Naive thymus-derived CD4-positive, alpha-beta T cell (primary cell): ENCODE measurements at places on chromosomes 4 and X.

GRCh38 chr4:19151684-19152083 lies 1100.0 kb upstream of the SLIT2 start:
- DNase-seq, result no peak

DNA sequence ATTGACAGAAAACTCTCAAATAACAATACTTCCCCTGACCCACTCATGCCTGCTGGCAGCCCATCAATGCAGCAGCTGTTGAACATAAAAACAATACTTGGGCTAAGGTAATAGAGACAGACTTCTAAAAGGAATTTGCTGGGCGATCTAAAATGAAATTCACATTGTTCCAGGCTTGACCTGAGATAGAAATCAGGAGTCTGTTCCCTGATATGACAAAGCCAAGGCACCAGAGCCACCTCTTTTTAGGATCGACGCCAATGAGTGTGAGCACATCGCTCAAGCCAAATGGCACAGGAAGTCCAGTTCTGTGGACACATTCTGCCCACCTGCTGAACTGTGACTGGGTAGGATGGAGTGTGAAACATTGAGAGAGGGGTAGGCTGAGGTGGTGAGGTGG lies 4.9 kb downstream of the SEPTIN11 start:
- no peak for DNase-seq

DNA sequence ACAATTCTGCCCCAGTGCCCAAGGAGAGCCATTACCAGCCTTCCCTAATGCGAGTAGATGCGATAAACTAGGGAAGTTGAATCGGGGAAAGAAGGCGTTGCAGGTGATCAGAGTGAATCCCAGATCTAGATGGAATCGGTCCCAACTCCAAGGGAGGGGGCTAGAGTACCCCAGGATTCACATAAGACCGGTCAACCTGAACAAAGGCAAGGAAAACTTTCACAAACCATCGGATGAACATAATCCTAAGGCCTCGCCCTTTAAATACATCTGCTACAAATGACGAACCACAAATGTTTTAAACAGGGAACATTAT lies 11.2 kb upstream of the ZCCHC13 start:
- DNase-seq, result no peak

DNA sequence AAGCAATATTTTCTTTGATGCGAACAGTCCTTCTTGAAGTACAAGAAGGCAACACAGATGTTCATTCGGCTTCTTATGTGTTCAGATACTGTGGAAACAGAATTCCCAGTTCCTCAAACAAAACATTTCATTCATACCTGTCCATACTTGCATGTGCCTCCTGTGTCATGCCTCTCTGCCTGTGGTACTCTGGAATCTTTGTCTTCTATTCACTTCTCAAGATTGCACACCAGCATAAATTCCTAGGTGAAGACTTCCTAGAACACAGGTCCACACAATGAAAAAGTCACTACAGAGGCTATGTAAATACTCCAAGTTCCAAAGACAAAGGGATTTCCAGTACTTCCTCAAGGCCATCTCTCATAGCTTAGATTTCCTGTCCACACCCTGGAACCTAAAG lies 367.2 kb downstream of the AFF2 start:
- DNase-seq, result no peak

- no peak for DNase-seq
Observed at GRCh38 chr4:83708500-83709175, 172.7 kb downstream of the GPAT3 start.

DNA sequence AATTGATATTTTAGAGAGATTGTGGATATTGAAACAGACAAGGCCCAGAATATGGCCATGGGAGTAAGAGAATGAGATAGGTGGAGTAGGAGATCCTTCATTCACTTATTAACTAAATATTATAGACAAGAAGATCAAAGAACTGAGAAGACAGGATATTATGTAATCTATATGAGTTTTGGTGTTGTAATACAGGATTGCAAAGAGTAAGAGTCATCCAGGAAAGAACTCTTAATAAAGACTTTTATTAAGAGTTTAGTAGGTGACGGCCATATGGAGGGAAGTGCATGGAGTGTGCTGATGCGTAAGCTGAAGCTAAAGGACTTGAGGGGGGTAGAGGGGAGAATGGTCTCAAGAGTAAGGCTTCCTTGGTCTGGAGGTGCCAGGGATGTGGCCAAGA lies 153.7 kb downstream of the VEGFC start:
- DNase-seq, result no peak

DNA sequence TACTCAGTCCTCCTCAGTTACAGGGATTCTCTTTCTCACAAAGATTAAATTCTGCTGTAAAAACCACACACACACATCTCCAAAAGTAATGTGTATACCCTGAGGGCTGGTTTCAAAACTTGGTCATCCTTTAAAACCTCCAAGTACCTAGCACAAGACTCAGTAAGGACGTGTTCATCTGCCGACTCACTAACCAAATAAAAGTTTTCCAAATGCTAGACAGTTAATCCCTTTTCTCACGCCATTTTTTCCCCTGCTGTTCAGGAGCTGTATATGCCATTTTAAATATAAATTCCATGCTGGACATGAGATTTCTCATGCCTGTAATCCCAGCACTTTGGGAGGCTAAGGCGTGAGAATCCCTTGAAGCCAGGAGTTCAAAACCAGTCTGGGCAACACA lies 3.9 kb upstream of the SAT1 start:
- no peak for DNase-seq

- no peak for DNase-seq
Observed at GRCh38 chrX:9542761-9543111, 77.9 kb downstream of the TBL1X start.

- no peak for DNase-seq
Observed at GRCh38 chr4:175373031-175373430, 439.0 kb downstream of the GPM6A start.

GRCh38 chr4:170007113-170007512 lies 19.1 kb downstream of the MFAP3L start:
- no peak for DNase-seq

- no peak for DNase-seq
Observed at GRCh38 chrX:11304829-11305228, 11.6 kb downstream of the AMELX start.

DNA sequence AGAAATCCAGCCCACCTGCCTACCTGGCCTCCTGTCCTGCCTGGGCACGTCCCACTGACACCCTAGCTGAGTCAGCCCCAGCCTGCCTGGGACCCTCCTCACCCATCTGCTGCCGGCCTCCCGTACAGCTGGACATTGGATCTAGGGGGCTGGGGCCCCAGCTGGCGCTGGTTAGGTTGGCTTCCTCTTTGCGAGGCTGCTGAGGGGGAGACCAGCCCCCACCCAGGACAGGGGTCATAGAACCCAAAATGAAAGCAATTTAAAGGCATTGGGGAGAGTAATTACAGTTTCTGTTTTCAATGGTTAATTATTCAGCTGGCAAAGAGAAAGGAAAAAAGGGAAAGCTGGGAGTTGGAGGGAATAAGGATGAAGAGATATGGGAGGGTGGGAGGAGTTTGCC lies 15.8 kb downstream of the EFNB1 start:
- no peak for DNase-seq

- DNase-seq, result no peak
Observed at GRCh38 chrX:112941209-112941837, 100.7 kb upstream of the AMOT start.

DNA sequence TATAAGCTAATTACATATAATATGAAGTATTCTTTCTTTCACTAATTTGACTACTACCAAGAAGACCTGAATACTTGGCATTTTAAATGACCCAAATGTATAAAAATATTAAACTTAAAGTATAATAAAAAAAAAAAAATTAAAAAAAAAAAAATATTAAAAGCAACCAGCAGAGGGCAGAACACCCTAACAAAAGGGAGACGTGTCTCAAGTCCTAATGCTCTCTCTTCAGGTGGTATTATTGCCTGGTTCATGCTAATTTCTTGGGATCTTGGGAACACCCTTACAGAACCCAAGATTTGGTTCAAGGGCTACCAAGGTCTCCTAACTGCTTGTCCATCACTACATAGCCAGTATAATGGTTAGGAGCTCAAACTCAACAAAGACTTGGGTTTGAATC lies 754.8 kb downstream of the RAB28 start:
- no peak for DNase-seq

GRCh38 chr4:104589264-104589868 lies 94.7 kb upstream of the CXXC4 start:
- DNase-seq, result no peak

- no peak for DNase-seq
Observed at GRCh38 chr4:17165286-17165685, 266.8 kb upstream of the LDB2 start.

- DNase-seq, result peak; percentile 70
Observed at GRCh38 chr4:78864405-78865024, 74.7 kb downstream of the PAQR3 start.

GRCh38 chrX:55290963-55291362 lies 26.2 kb upstream of the PAGE3 start:
- DNase-seq, result no peak

- no peak for DNase-seq
Observed at GRCh38 chrX:40008791-40009461, 88.8 kb downstream of the BCOR start.

GRCh38 chr4:13262816-13263215 lies 221.3 kb downstream of the RAB28 start:
- no peak for DNase-seq

GRCh38 chr4:179607003-179607402 lies 2164.8 kb upstream of the AGA start:
- no peak for DNase-seq

GRCh38 chrX:154719132-154719675 lies 31.7 kb downstream of the GAB3 start:
- DNase-seq, result peak; percentile 7

DNA sequence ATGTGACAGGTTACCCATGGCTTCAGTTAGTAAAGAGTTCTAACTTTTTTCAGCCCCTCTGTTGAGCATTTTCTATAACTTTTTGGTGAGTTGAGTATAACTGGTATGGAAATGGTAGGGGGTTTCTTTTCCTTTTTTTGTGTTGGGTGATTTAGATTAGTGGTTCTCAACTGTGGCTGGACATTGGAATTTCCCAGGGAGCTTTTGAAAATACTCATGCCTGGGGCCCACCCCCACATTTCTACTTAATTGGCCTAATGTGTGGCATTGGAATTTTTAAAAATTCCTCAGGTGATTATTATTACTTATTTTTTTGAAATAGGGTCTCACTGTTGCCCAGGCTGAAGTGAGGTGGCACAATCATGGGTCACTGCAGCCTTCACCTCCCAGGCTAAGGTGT lies 21.9 kb downstream of the SMS start:
- DNase-seq, result no peak
